ENCODE measurements at places on chromosomes 5 and 9.
A peak's percentile ranks its signal among the peaks of the same experiment; 100 is the strongest.

DNA sequence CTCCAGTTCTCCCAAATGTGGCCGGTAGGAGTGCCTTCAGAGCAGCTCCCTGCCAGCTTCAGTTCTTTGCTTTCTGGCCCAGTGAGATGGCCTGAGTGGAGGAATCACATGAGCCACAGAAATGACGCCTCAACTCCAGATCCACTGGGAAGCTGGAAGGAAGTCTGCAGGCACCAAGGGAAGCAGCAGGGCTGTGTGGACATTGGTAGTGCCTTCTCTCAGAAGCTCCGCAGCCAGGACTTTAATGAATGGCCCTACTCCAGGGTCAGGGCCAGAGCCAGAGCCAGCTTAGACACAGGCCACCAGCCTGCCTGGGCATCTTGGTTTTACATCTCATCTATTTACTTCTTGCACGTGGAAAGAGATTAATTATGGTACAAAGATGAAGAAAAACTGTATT, 12.0 kb upstream of the PSMB7 start:
- no peak for DNase-seq

GRCh38 chr5:154647114-154647760, 107.9 kb upstream of the LARP1 start:
- DNase-seq = peak; percentile 80

GRCh38 chr5:16757989-16758501, 141.2 kb upstream of the RETREG1 start:
- peak; percentile 10 for DNase-seq

DNA sequence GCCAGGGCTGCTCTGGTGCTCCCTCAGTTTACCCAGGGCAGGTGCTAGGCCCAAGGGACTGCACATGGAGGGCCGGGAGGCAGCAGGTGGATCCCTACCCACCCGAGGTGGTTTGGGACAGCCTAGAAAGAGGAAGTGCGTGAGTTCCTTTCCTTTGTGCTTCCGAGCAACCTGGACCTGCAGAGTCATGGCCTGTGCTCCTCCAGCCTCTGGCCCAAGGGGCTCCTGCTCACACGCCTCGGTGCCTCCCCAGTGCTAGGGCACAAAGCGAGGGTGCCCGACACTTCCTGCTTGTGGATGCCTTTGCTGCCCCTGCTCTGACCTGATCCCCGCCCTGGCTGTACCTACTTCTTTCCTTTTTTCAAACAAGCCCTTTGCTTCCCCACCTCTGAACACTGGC, 79.3 kb downstream of the RXRA start:
- DNase-seq = peak; percentile 52

GRCh38 chr5:172679628-172680212, 38.7 kb downstream of the NEURL1B start:
- DNase-seq = peak; percentile 53

GRCh38 chr9:128151309-128152132, 2.3 kb downstream of the LCN2 start:
- no peak for DNase-seq
